ENCODE measurements at places on chromosomes 5 and 9.

DNA sequence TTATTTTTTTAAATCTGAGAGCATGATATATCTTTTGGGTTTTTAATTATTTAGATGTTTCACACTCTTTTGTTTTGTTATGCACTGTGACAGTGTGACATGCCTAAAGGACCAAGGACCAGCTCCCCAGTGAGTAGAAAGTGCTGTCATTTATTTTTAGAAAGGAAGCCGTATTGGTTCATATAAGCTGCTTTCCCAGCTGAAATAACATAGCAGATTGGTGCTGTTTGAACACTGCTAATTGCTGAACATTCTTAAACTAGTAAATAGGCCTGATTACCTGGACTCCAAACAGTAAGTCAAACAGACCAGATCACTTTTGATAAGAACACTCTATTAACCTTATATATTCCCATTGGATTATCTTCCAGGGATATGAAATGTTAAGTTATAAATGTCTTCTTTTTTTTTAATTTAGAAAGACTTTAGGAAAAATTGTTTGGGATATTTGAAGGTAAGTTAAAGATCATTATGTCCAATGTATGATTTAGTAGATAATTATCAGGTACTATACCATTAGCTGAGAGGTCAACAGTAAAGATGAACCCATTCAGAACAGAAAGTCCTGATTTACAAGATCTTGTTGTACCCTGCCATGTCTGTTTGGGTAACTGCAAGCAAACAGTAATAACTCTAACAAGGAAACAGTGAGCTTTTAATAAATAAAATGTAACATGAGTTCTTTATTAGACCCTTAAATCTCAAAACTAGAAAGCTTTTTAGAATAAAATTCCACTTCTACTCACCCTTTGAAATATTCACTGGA lies 27.8 kb upstream of the ELL2 start:
- DNase-seq: no peak

GRCh38 chr9:137461316-137461662 lies 2.2 kb upstream of the NSMF start:
- no peak for DNase-seq

DNA sequence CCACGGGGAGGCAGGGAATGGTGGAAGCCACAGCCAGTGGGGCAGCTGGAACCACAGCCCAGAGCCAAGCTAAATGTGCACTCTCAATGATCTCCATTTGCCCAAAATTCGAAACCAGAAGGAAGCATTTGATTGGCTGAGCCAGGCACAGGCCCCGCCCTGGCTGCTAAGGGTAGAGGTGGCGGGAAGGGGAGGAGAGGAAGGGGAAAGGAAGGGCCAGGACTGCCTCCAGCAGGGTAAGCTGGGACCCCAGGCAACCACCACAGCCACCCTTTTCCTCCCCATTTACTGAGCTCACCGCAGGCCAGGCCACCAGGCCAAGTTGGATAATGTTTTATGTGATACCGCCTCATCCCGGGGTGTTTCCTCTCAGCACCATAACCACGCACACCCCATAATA lies 100.3 kb upstream of the RAPGEF1 start:
- no peak for DNase-seq

DNA sequence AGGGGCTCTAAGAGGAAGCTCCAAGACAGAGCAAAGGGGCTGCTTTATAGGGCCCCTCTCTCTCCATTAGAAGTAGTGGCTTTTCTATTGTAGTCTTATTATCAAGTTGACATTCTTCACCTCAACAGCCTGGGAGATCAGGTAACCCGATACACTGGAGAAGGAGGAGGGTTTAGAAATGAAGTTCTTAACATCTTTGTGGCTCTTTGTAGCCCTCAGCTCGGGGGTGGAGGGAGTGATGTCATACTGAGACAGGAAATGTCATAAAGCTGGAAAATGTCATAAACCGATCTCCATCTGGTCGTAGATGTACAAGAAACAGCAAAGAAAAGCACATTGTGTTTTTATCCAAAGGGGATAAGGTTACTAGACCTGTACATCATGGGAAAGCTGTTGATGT lies 17.9 kb downstream of the PDZD2 start:
- no peak for DNase-seq

- no peak for DNase-seq
These were observed 18.6 kb upstream of the TMEM174 start for GRCh38 chr5:73154208-73155006.

DNA sequence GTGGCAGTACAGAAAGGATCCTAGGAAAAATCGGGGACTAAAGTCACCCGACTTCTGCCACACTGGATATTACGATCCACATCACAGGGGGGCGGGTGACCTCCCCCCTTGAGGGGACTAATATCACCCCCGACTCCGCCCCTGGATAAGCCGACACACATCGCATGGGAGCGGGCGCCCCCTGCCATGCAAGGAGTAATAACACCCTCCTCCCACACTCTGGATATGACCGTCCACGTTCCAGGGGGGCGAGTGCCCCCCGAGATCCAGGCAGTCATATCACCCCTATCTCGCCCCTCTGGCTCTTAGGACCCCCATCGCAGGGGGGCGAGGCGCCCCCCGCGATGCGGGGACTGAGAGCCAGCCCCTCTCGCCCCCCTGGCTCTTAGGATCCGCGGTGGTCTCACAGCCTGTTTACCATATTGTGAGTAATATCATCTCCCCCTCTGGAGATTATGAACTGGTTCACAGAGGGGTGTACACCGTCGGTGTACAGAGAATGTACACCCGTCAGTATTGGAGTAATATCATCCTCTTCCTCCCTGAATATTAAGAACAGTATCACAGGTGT lies 423.0 kb downstream of the DIRAS2 start:
- DNase-seq: no peak
